Dorsolateral prefrontal cortex (tissue), 122 donors: ENCODE measurements at places on chromosomes 7 and 10.

GRCh38 chr10:12416344-12417050, 67.2 kb downstream of the CAMK1D start:
- no peak for DNase-seq

DNA sequence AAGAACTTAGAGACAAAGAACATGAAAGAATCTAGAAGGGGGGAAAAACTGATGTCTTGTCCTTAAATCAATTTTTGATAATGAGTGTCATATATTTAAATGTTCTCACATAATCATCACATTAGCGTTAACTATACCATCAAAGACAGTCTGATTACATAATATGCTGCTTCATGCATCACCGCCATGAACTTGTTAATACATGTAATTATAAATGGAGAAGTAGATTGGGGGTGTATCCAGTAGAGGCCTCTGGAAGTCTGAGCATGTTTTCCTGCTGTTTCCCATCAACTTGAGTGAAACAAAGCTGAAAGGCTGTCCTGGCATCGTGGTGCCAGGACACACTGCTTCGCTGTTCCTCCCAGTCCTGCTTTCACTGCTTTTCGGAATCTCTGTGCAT, 48.2 kb downstream of the PRLHR start:
- DNase-seq: no peak

DNA sequence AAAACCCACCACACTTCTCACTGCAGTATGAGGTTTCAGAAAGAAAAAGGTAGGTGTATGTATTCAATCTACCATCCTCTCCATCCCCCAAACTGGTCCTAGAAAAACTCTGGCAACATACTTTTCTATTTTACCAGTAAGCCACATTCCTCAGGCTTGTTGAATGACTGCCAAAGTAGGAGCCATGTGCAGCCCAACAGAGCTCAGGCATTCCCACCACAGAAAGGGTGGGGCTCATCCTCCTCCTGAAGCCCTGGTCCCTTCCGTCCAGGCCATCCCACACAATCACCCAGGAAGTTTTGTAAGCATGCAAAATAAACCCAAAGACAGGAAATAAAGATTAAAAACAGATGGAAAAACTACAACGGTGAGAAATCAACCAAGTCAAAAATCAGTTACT, 57.2 kb downstream of the MAD1L1 start:
- no peak for DNase-seq

DNA sequence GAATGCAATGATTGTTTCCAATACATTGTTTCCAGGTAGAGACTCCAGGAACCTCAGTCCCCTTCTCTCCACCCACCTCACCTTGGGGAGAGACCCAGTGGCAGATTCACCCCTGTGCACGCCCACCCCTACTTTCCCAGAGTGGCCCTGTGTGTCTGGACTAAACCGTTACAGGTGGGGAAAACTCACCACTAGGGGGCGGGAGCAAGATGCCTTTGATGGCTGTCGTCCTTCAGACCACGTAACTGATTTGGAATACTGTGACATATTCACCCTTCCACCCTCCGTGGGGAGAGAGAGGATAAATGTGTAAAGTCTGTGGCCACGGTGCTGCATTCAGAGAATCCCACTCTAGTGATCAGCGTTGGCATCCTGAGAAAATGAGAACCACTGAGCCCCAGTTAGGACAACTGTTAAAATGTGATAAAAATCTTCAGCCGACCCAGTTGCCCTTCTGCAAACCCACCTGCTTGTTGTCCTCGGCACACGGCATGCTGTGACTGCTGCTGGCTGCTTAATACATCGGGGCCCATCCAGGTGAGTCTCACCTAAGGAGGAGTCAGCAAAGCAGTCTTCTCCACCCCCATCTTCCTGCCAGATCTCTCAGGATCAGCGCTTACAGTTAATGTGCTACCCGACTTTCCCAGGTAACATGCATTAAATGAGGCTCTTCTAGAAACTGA, 41.5 kb upstream of the NMT2 start:
- peak; percentile 88 for DNase-seq

DNA sequence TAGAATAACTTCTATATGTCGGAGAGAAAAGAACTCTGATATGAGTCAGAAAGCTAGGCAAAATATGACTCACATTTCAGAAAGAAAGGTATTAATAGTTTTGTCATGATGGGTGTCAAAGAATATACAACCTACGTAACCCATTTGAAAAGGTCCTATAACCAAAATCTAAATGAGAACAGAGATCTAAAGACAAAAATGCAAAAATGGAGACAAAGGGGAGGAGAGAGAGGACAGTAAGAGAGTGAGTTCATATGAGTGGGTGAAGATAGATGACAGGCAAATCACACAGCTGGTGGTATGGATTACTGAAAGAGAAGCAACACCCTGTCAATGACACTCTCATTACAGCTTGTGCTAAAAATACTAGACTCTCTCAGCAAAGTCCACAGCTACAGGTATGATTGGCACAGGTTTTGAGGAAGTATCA, 25.6 kb downstream of the ANKMY2 start:
- no peak for DNase-seq

GRCh38 chr7:10707519-10707918, 266.2 kb upstream of the PHF14 start:
- no peak for DNase-seq

DNA sequence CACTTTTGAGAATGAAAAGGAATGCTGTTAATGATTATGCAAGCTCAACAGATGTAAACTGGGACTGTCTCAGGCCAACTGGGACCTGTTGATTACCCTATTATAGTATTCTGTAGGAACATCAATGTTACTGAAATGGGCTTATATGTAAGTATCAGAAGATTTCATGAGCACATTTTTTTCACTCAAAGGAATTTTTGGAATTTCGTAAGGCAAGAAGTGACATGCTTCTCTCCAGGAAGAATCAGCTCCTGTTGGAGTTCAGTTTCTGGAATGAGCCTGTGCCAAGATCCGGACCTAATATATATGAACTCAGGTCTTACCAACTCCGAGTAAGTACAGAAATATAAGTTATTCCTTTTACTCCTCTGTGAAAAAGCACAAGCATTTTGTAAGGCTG, 19.2 kb downstream of the NIPSNAP2 start:
- DNase-seq: no peak

- no peak for DNase-seq
These were observed 140.3 kb upstream of the PFKP start for GRCh38 chr10:2926918-2927660.

DNA sequence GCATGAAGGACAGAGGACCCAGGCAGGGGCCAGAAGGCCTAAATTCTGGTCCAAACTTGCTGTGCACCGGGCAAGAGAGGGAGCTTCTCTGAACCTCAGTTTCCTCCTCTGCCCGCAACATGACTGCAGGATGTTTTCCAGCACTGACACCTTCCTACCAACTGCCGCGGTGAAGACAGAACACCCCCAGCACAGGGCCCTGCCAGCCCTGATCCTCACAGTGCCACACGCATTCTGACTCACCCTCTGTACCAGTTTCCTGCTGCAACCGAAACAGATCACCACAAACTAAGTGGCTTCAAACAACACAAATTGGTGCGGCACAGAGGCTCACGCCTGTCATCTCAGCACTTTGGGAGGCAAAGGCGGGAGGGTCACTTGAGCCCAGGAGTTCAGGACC, 18.1 kb downstream of the MAD1L1 start:
- DNase-seq: no peak

GRCh38 chr7:835485-836401, 3.5 kb downstream of the SUN1 start:
- no peak for DNase-seq

DNA sequence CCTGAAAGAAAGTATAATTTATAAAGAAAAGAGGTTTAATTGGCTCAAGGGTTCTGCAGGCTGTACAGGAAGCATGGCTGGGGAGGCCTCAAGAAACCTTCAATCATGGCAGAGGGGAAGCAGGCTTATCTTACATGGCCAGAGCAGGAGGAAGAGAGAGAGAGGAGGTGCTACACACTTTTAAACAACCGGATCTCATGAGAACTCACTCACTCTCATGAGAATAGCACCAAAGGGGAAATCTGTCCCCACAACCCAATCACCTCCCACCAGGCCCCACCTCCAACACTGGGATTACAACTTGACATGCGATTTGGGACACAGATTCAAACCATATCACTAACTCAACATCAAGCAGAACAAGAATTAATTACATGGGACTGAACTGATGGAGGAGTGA, 6.9 kb upstream of the ZNF485 start:
- DNase-seq: no peak

GRCh38 chr10:44416021-44416771, 31.3 kb upstream of the CXCL12 start:
- no peak for DNase-seq

GRCh38 chr10:20978617-20979016, 81.5 kb upstream of the NEBL start:
- no peak for DNase-seq

DNA sequence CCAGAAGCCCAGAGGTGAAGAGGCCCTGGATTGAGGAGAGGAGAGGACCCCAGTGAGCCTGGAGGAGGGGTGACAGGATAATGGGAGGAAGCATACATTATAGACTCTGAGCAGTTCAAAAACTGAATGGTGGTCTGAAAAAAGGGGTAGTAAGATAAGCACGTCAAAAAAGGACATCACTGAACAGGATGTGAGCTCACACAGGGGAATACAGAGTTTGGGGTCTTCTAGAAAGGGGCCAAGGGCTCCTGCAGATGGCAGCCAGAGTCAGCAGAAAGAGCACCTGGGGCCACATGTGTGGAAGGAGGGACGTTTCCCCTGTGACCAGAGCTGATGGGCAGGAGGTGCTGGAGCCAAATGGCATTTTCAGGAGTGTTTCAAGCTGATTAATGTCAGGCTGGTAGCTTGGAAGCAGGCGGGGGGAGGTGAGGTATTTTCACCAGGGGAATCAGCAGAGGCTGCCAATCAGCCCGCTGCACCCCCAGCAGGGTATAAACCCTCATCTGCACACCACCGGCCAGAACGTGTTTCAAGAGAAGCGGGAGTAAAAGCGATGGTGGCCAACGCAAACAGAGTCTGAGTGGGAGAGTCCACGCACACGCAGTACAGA, 85.8 kb downstream of the TNS3 start:
- DNase-seq: no peak

DNA sequence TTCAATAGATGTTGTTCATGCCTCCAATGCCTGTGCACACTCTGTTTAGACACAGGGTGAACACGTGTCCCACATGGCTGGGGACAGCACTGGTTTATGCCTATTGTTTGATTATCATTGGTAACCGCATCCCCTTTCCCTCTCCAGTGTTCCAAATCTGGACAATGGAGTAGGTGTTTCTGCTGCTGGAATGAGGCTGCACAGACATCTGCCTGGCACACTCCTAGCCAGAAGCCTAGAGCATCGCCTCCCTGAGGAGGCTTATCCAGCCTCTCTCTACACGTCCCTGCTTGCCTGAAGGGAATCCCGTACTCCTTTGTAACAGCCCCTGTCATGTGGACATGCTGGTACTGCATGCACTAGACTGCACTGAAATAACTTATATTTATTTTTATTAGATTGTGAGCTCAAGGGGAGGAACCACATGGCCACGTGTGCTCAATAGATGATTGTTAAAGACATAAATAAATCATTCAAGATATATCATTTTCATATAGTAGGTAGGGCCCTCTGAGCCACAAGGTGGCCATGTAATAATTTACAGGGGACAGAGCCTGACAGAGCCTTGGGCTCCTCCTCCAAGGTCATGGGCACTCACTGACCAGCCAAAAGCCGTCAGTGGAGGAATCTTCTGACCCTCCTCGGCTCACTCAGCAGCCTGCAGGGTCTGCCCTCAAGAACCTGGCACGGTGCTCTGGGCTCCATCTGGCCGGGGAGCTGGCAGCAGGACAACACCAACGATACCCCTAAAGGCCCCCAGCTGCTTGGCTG, 310.9 kb upstream of the ZNF32 start:
- no peak for DNase-seq

DNA sequence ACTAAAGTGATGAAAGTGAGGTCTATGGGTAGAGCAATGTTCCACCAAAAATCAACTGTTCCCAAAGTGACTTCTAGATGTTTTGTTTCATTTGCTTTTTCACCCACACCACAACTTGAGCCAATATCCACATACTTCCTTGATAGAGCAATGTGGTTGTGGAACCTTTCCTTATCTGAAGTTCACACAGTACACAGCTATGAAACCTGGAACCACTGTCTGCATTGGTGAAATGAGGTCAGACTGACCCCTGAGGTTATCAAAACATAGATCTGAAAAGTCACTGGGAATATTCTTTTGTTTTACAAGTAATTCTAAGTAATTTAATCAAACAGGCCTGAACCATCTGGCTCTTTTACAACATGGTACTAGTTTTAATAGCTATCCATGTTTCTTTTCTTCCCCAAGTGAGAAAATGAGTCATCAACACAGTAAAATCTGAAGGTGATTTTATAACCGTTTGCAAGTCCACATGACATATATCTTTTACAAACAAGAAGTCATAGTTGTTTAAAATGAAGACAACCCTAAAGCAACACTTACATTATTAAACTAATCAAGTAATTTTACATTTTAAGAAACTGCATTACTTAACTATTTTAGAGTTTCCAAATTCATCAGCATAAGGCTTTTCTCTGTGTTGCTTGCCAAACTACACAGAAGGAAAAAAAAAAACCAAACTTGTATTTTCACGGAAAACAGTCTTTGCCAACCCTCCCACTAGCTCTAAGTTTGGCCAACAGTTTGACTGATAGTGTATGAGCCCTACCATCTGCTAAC, 80.3 kb downstream of the LRRC17 start:
- DNase-seq: no peak

DNA sequence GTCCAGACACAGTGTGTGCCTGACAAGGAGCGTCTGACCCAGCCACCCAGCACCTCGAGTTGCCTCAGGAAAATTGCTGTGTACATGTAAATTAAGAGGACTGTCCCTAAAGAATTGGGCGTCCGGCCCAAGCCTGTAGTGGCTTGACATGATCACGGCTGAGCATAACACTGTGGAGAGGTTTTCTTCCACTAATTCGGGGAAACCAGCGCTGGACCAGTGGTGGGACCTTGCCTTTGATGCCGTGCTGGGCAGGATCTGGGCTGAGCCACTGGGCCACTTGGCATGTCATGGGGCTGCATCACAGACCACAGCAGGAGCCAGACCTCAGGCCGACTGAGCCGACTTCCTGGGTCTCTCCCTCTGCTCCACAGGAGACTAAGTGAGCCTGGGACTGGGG, 282.5 kb downstream of the GLRX3 start:
- no peak for DNase-seq

DNA sequence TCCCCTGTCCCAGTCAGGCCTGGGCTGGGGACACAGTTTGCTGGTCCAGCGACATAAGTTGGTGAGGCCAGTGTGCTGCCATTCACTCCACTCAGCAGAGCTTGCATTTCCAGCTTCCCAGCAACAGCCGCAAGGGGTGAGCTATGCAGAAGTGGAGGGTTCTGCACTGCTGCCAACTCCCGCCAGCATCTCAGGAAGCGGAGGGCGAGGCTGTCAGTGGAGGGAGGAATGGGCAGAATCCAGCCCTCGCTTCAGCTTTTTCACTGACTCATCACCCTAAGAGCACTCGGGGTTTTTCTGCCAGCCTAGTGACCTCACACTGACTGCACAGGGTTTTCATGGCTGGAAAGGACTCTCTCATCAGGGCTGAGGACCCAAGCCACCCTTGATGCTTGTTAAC, 625.1 kb upstream of the MKI67 start:
- no peak for DNase-seq

DNA sequence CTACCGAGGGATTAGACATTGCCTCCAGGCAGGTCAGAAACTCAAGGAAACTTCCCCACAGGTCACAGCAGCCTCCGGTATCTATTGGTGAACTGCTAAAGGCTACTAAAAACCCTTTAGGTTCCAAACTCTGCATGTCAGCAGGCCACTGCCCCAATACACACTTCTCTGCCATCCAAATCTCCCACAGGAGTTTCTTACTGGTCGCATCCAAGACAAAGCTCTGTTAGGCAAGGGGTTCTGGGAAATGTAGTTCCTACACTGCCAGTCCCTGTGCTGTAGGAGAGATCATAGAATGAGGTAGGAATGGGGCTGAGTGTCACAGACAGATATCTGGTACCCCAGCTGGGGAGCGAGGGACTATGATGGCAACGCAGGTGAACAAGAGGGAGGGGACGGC, 757.0 kb upstream of the C7orf33 start:
- no peak for DNase-seq
